ENCODE measurements at places on chromosomes 6 and 20.
A peak's percentile ranks its signal among the peaks of the same experiment; 100 is the strongest.

- DNase-seq: no peak
- H3K27me3 ChIP-seq: no peaks in the 10 kb centered on the region
- no peak overlapping the region for H3K4me3 ChIP-seq
- peaks cover 8% of the 10 kb centered on the region for H3K4me1 ChIP-seq
- peaks cover 4% of the 10 kb centered on the region for H3K36me3 ChIP-seq
Observed at GRCh38 chr6:88890394-88890793, 73.0 kb downstream of the RNGTT start.

- no peak overlapping the region for H3K27ac ChIP-seq
- no peaks in the 10 kb centered on the region for H3K27me3 ChIP-seq
- no peaks in the 10 kb centered on the region for H3K4me1 ChIP-seq
Observed at GRCh38 chr20:12989586-12990115, 19.1 kb upstream of the SPTLC3 start.

DNA sequence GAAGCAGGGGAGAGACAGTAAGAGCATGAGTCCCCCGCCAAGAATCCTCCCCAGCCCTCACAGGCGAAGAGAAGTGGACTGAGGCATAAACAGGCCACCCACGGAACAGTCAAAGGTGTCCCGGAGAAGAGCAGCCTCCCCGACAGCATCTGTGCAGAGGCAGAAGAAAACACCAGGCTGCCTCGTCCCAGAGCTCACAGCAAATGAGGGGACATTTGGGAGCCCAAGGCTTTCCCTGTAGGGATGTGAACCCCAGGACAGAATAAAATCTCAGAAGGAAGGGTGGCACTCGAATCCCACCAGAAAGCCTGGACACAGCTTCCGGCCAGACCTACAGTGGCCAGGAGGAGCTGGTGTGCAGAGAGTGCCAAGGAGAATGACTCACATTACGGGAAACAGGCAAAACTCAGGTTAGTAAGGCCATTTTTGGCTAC is 90.4 kb downstream of the DLL1 start:
- no peak overlapping the region for H3K27ac ChIP-seq
- no peak overlapping the region for H3K4me3 ChIP-seq
- H3K36me3 ChIP-seq: no peaks in the 10 kb centered on the region
- no peak for DNase-seq
- H3K27me3 ChIP-seq: no peaks in the 10 kb centered on the region

GRCh38 chr6:93581371-93581770 is 162.0 kb upstream of the EPHA7 start:
- peaks cover 5% of the 10 kb centered on the region for H3K4me1 ChIP-seq
- H3K27ac ChIP-seq: no peak overlapping the region
- DNase-seq: no peak

DNA sequence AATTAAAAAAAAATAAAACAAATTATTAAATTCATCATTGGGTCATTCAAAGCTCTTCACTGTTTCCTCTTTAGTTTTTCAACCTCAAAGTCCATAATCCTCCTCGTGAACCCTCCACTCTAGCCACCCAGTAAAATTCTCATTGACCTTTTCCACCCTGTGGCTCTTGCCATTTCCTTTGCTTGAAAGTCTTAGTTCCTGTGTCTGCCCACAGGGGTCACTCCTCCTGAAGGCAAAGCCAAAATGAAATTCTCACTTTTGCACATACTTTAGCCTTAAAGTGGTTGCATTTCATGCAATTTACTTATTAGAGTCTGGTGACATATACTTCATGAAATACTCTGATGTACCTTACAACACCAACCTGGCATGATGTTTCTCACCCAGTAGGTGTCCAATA is 263.7 kb downstream of the BMP2 start:
- no peaks in the 10 kb centered on the region for H3K4me1 ChIP-seq
- H3K27me3 ChIP-seq: no peaks in the 10 kb centered on the region
- no peak overlapping the region for H3K27ac ChIP-seq
- H3K36me3 ChIP-seq: no peaks in the 10 kb centered on the region
- no peak overlapping the region for H3K4me3 ChIP-seq

- H3K4me1 ChIP-seq: no peaks in the 10 kb centered on the region
- H3K27me3 ChIP-seq: no peaks in the 10 kb centered on the region
- H3K4me3 ChIP-seq: no peak overlapping the region
- DNase-seq: no peak
Observed at GRCh38 chr6:143215363-143215762, 154.7 kb downstream of the AIG1 start.

GRCh38 chr6:111984516-111985201 is 69.2 kb upstream of the CCN6 start:
- no peak overlapping the region for H3K27ac ChIP-seq
- no peak overlapping the region for H3K4me3 ChIP-seq
- no peak for DNase-seq

- no peak for DNase-seq
- peak overlapping the region; percentile 54 for H3K4me3 ChIP-seq
- H3K36me3 ChIP-seq: no peaks in the 10 kb centered on the region
- H3K27ac ChIP-seq: peak overlapping the region; percentile 55
Observed at GRCh38 chr6:73694711-73695411, 1.1 kb upstream of the CD109 start.

DNA sequence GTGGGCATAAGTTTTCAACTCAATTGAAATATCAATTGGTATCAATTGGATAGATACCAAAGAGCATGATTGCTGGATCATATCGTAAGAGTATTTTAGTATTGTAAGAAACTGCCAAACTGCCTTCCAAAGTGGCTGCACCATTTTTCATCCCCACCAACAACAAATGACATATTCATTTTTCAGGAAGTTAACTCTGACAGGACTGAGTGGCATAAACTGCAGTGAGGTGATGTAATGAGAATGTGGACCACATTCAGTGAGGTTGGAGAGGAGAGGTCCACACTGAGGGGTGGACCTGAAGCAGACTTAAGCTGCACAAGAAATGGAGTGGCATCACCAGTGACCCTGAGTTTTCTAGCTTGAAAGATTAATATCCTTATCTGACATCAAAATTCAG is 11.6 kb upstream of the CALHM6 start:
- no peak for DNase-seq
- H3K27me3 ChIP-seq: no peaks in the 10 kb centered on the region
- H3K4me1 ChIP-seq: no peaks in the 10 kb centered on the region
- no peak overlapping the region for H3K4me3 ChIP-seq

GRCh38 chr6:33904050-33904746 is 100.4 kb upstream of the MLN start:
- no peak overlapping the region for H3K4me3 ChIP-seq
- no peaks in the 10 kb centered on the region for H3K36me3 ChIP-seq
- no peak for DNase-seq
- H3K4me1 ChIP-seq: no peaks in the 10 kb centered on the region
- H3K27me3 ChIP-seq: no peaks in the 10 kb centered on the region

DNA sequence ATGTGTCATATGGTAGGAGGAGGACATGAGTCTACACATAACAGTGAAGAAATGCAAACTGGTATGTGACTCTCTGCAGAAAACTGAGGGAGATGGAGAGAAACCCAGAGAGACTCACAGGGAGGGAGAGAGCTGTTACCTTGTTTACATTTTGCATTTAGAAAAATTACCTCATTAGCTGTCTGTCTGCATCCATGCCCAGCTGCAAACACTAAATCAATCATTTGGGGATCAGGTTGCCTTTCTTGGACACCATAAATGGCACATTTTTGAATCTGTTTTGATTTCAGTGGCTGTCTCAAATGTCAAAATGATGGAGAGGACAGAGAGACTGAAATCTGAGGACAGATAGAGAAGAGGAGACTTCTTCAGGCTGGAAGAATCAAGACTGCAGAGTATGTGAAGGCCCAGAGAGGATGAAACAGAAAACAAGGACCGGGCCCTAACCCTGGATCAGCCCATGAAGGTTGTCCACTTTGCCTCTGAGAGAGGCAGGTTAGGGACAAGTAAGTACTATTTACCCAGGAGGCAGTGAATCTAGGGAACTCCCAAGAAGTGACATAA is 92.2 kb downstream of the UNC5CL start:
- H3K36me3 ChIP-seq: no peaks in the 10 kb centered on the region
- DNase-seq: no peak
- H3K4me3 ChIP-seq: no peak overlapping the region
- H3K27me3 ChIP-seq: no peaks in the 10 kb centered on the region
- no peak overlapping the region for H3K27ac ChIP-seq

DNA sequence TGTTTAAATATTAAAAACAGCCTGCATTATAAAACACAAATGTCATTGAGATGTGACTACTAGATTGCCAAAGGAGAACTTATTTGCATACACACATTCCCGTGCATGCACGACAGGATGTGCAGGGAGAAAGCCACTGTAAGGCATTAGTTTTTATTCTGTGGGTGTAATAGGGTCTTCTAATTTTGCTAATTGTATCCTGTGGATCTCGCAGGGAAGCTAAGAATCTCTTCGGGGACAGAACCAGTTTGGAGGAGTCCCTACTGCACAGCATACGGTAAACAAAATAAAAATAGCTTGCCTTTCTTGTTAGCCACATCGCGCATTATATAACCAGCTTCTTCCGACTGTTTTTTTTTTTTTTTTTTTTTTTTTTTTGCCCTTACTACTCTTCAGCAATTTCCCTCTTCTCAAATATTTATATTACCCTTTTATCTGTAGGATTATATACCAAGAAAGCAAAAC is 2.0 kb downstream of the ATXN1 start:
- H3K27ac ChIP-seq: peak overlapping the region; percentile 83
- no peak for DNase-seq
- H3K4me3 ChIP-seq: peak overlapping the region; percentile 88

DNA sequence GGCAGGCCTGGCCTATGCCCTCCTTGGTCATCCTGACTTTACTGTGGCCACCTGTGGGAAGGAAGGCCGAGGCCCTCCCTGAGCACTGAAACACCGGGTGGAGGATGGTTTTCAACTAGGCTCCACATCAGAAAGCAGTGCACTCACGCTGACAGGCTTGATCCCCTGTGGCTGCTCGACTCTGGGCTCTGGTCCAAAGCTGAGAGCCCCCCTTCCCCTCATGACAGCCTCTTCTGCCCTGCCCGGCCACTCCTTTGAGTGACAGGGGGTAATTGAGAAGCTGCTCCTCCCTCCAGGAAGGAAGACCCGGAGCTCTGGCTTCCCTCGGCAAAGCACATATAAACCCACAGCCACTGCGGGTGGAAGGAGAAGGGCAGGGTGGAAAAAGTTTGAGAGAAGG is 43.6 kb downstream of the MUC22 start:
- H3K4me3 ChIP-seq: no peak overlapping the region
- no peaks in the 10 kb centered on the region for H3K27me3 ChIP-seq
- peaks cover 21% of the 10 kb centered on the region for H3K4me1 ChIP-seq
- DNase-seq: peak; percentile 67

DNA sequence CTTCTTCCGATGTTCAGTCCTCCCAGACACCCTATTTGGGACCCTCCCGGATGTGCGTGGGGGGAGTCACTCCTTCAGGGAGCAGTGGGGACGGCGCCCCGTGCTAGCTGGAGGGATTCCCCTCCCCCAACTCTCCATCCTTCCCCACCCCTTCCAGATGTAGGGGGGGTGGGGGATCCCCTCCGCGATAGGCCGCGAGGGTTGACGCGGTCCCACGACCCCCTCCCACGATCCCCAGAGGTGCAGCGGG is 548 bp downstream of the GNL1 start:
- H3K27me3 ChIP-seq: no peaks in the 10 kb centered on the region
- DNase-seq: peak; percentile 73
- peak overlapping the region; percentile 61 for H3K4me3 ChIP-seq
- peak overlapping the region; percentile 88 for H3K27ac ChIP-seq

- no peak overlapping the region for H3K4me3 ChIP-seq
- no peaks in the 10 kb centered on the region for H3K36me3 ChIP-seq
- H3K27ac ChIP-seq: peak overlapping the region; percentile 83
- DNase-seq: no peak
Observed at GRCh38 chr6:110353457-110354001, 4.6 kb downstream of the METTL24 start.

DNA sequence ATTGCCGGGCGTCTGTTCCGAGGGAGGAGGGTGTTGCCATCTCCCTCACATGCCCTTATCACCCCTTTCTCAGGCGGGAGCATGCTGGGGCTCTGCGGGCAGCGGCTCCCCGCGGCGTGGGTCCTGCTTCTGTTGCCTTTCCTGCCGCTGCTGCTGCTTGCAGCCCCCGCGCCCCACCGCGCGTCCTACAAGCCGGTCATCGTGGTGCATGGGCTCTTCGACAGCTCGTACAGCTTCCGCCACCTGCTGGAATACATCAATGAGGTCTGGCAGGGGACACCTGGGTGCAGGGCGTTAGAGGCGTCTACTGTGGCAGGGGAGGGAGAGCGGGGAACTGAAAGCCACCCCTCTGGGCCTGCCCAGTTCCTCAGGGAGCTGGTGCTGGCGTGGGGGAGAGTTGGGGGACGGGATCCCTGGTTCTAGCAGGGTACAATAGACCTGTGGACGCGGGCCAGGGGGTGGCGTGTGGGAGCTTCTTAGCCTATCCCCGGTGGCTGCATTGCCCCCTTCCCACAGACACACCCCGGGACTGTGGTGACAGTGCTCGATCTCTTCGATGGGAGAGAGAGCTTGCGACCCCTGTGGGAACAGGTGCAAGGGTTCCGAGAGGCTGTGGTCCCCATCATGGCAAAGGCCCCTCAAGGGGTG is 697 bp downstream of the PPT2 start:
- H3K4me3 ChIP-seq: peak overlapping the region; percentile 75
- H3K27ac ChIP-seq: peak overlapping the region; percentile 90
- H3K27me3 ChIP-seq: no peaks in the 10 kb centered on the region
- DNase-seq: peak; percentile 60
- H3K36me3 ChIP-seq: peaks cover 29% of the 10 kb centered on the region

GRCh38 chr6:83215131-83216047 is 22.2 kb downstream of the RWDD2A start:
- no peaks in the 10 kb centered on the region for H3K27me3 ChIP-seq
- H3K4me3 ChIP-seq: no peak overlapping the region
- peak overlapping the region; percentile 53 for H3K27ac ChIP-seq
- peaks cover 36% of the 10 kb centered on the region for H3K4me1 ChIP-seq
- peak; percentile 92 for DNase-seq
- H3K36me3 ChIP-seq: peaks cover 10% of the 10 kb centered on the region

- no peaks in the 10 kb centered on the region for H3K4me1 ChIP-seq
- H3K27me3 ChIP-seq: peaks cover 27% of the 10 kb centered on the region
- H3K36me3 ChIP-seq: no peaks in the 10 kb centered on the region
- no peak overlapping the region for H3K27ac ChIP-seq
Observed at GRCh38 chr6:32775071-32775470, 11.7 kb upstream of the HLA-DQB2 start.
